Left renal pelvis (tissue), 4 donors: ENCODE measurements at places on chromosomes 6 and 20. TPM values are rescaled to one million over a fixed set of nuclear protein-coding genes. Genes with fewer than 3 reads are reported as not detected.

- DNase-seq = no peak
These were observed 405.6 kb downstream of the BTBD9 start for GRCh38 chr6:38234141-38234540.

The KIAA0408 gene
- 4.3 TPM for polyA plus RNA-seq

The ABHD16B gene
- not detected for polyA plus RNA-seq

DNA sequence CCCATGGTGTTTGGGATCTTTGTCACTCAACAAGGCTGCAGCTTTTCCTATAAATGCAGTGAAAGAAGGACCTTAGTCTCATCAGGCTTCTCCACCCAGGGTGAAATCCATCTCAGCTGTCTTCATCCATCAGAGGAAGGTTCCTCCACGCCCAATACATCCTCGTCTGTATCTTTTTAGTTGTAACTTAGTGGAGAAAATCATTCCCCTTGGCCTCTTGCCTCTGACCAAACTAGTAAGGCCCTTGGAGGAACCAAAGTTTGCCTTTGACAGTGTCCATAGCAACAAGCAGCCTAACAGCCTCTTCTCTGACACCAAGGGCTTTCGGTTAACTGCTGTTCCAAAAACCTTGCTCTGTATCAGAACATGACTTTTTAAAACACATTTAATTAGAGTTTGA is 230.3 kb upstream of the ECI2 start:
- no peak for DNase-seq

DNA sequence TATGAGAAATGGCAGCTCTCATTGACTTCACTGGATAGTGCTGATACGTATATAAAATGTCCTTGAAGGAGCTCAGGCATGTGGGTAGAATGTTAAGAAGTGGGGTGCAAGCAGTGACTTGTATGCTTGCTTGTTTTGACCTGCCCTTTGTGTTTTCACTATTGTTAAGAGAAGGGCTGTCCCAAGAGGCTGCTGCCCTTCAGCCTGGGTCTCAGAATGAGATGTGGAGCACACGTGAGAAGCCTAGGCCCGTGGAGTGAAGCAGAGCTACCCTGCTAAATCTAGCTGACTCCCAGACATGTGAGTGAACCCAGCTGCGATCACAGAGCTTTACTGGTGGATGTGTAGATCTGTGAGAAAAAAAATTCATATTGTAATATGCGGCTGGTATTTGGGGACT is 305.3 kb upstream of the RGS17 start:
- DNase-seq = no peak

DNA sequence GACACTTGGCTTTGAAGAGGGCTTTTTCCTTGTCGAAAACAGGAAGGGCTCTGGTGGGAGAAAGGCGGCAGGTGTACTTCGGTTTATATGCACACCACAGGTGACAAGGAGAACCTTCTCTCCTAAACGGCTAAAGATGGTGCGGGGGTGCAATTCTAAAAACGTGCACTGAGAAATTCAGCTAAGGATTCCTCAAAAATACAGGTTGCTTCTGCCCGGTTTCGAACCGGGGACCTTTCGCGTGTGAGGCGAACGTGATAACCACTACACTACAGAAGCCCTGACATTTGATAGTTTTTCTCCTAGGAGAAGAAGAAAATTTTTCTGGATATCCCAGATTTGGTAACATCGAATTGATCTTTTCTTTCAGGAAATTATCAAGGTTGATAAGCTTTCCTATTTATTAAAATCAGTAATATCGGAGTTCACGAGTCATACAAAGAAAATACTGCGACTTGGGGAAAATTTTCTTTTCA is 32.0 kb downstream of the POM121L2 start:
- no peak for DNase-seq
